ENCODE measurements at places on chromosomes 13 and 19. TPM values are rescaled to one million over a fixed set of nuclear protein-coding genes. Genes with fewer than 3 reads are reported as not detected.

MTUS2 gene
- polyA plus RNA-seq = 1.6 TPM

ZSCAN5C gene
- polyA plus RNA-seq = not detected

- DNase-seq = no peak
These were observed 8.0 kb downstream of the RPL36 start for GRCh38 chr19:5697890-5698634.

RASGRP4 gene
- 2.0 TPM for polyA plus RNA-seq

DNA sequence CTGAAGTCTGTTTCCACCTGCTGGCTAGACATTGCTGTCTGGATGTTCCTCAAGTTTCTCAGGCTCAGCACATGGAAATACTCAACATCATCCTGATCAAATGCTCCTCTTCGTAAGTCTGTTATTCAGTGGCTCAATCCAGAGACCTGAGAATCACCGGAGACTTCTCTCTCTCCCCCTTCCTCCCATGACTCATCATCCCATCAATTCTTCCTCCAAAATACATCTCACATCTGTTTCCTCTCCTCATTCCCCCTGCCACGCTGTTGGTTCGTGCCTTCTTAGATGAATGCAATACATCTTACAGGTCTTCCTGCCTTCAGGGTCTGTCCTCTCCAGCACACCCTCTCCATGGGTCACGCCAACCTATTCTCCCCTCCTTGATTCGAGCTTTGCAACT, 7.4 kb upstream of the RXFP2 start:
- no peak for DNase-seq
